ENCODE measurements at places on chromosomes 7 and 10.

- no peak for DNase-seq
These were observed 91.2 kb upstream of the SEM1 start for GRCh38 chr7:96800824-96801223.

GRCh38 chr7:24133691-24134090, 150.3 kb upstream of the NPY start:
- no peak for DNase-seq

- DNase-seq, result no peak
These were observed 11.8 kb upstream of the ZMIZ2 start for GRCh38 chr7:44736896-44737295.

GRCh38 chr10:70666960-70667798, 5.1 kb upstream of the ADAMTS14 start:
- DNase-seq, result no peak

DNA sequence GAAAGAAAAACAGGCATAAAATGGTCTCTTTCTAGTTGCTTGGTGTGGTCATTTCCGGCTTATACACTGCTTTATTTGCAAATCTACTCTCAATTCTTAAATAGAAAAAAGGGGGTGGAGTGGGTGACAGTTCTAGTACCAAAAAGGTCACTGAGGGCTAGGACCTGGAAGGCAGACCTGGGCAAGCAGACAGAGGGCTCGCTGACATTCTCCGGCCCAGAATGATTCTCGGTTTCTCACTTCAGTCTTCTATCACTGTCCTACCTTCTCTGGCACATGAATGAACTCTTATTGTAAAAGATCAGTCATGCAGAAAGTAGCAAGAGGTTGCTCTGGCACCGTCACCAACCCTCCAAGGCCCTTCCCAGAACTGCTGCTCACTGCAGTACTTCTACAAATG, 54.0 kb downstream of the MALSU1 start:
- DNase-seq, result no peak

GRCh38 chr7:118045629-118046028, 138.3 kb upstream of the LSM8 start:
- no peak for DNase-seq
